ENCODE measurements at places on chromosomes 2 and 18. TPM values are rescaled to one million over a fixed set of nuclear protein-coding genes. Genes with fewer than 3 reads are reported as not detected.

- no peak for DNase-seq
Observed at GRCh38 chr2:238434846-238435751, 8.4 kb downstream of the ASB1 start.

GRCh38 chr18:40607542-40608148, 1347.4 kb upstream of the PIK3C3 start:
- DNase-seq: no peak

- DNase-seq: no peak
Observed at GRCh38 chr18:61741881-61742454, 150.8 kb downstream of the RNF152 start.

DNA sequence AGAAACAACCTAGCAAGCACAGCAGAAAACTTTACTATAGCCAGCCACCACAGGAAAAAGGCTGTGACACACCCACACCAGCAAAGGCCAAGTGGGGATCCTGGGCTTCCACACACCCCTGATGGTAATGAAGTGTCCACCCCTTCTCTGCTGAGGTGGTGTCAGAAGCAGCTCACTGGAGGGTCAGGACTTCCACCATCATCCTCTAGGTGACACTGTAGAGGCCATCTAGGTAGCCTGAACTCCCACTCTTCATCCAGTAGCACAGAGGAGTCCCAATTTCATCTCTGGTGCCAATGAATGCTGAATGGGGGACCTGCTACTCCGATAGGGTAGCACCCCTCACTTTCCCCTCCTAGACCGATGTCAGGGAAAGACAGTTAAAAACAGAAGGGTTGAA, 1544.4 kb downstream of the LRP1B start:
- no peak for DNase-seq

GRCh38 chr2:182280118-182280517, 146.7 kb downstream of the PDE1A start:
- no peak for DNase-seq

GRCh38 chr2:24435391-24436316, 55.4 kb upstream of the NCOA1 start:
- peak; percentile 25 for DNase-seq

DNA sequence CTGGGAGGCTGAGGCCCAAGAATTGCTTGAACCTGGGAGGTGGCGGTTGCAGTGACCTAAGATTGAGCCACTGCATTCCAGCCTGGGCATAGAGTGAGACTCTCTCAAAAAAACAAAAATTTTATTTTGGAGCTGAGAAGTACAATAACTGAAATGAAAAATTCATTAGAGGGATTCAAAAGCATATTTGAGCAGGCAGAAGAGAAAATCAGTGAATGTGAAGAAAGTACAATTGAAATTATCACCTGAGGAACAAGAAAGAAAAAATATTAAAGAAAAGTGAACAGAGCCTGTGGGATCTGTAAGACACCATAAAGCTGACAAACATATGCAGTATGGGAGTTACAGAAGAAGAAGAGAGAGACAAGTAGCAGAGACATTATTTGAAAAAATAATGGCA, 137.1 kb downstream of the RAB3GAP1 start:
- DNase-seq: no peak

DNA sequence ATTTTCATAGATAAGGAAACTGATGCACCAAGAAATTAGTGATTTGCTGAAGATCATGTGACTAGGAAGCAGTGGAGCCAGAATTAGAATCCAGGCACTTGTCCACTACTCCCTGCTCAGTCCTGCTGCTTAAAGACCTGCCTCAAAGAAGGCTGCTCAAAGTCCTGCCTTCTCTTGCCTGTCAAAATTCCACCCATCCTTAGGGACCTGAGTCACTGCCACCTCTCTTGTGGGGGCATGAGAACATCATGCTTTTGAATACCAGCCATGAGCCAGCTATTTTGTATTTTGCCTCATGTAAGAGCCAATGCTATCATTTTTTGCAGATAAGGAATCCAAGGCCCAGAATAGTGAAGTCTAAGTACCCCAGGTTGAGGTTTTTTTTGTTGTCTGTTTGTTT, 47.1 kb downstream of the DDX1 start:
- DNase-seq: no peak

GRCh38 chr18:64219517-64219916, 70.6 kb upstream of the LINC00305 start:
- DNase-seq: no peak

DNA sequence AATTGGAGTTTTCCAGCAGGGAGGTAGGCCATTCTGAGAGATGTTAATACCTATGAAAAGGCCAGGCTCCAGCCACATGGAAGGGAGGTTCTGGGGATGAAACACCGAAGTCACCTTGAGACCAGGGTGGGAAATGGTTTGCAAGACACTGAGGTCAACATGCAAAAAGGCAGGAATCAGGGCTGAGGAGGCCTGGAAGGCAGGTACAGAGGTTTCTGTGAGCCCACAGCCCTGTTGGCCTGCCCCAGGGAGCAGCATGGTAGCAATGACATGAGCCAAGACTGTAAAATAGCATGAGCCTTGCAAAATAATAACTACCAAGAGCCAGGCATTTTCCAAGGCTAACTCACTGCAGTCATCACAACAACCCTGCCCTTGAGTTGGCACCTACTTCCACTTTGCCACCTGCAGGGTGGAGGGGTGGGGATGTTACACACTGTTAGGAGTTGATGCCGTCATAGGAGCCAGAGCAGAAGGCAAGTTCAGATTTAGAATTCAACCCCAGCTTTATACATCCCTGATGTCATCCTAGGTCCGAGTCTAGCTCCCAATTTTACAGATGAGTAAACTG, 61.3 kb downstream of the ZBTB7C start:
- no peak for DNase-seq

DNA sequence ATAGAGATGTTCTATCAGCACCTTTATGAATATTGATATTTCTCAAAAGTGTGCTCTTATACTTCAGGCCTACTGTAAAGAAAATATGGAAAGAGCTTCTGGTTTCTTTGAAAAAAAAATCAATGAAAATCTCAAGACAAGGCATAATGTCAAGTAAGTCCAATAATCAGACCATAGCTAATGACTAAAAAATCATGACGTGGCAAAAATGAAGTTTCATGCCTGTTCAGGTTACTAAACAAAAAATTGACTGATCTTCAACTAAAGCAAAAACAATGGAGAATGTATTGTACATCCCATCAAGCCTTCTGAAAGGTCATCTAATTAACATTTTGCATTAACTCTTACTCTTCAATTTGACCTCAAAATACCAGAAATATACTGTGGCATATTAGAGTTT, 824.4 kb downstream of the EPHA4 start:
- DNase-seq: no peak

- no peak for DNase-seq
Observed at GRCh38 chr2:28644760-28645159, 106.9 kb upstream of the PPP1CB start.

DNA sequence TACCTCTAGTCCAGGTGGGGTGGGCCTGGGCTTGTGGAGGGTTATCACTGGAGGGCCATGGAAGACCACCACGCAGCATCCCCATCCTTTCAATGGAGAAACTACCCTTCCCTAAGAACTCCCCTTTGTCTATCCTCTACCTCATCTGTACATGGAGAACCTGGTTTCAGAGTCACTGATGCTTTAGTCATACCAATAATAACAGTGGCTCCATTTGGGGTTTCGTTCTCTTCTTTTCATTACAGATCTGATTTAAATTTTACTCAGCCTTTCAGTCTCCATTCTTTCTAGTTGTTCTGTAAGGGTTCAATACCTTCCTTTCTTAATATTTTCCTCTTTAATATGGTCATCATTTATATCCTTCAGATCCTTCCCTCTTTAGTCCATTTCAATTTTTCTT, 54.6 kb upstream of the ZFP36L2 start:
- no peak for DNase-seq

DNA sequence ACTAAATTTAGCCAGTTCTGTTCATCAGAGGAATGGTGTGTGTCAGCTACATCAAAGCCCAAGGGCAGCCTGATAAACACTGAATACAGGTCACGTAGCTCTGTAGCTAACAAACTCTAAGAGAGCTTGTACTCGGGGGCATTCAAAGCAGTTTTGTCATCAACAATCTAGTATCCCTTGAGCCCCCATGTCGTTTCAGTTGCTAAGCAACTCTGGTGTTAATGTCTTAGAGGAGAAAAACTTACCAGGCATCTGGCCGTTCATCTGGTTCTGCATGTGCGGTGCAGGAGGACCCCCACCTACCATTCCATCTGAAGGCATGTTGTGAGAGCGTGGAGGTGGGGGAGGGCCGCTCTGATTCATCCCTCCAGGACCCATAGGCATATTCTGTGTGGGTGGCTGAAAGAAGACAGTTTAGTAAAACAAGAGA, 33.1 kb downstream of the SS18 start:
- DNase-seq: no peak

- peak; percentile 67 for DNase-seq
Observed at GRCh38 chr18:6414723-6415417, at the start of gene L3MBTL4. TSS of gene L3MBTL4 (minus strand) at chr18:6414911. CDS start at chr18:6311625, 103,286 bp downstream.

DNA sequence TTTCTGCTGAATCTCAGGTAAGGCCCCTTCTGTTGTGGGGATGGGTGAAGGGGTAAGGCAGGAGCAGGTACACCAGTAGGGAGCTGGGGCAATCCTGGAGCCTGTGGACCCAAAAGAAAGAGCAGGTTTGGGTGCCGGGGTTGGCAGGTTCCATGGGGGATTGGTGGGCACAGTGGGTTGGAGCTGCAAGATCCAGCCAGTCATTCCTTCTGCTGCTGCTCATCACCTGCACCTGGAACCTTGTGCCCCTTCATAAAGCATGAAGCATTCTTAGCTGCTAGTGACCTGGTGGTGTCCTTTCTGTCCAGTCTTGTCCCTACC, 24.9 kb downstream of the FHOD3 start:
- no peak for DNase-seq

- no peak for DNase-seq
Observed at GRCh38 chr18:70688286-70688685, 399.4 kb downstream of the SOCS6 start.

- DNase-seq: no peak
Observed at GRCh38 chr2:205188239-205189138, 493.8 kb upstream of the NRP2 start.

- no peak for DNase-seq
Observed at GRCh38 chr18:31154181-31154580, 8.5 kb downstream of the DSC1 start.

DNA sequence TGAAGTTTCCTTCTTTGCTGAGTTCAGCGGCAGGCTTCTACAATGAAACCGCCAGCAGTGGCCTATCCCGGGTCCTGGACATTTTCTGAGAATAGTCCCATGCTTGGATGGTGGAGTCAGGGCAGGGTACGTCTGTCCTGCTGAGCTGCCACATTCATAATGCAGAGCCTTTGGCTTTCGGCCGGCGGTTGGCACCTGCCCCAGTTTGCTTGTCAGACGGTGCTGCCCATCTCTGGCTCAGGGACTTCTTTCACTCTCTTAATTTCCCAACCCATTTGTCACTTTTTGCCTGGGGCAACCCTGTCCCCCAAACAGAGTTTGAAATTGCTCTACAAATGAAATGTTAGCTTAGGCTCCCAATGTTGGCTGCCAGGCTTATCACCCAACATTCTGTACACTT, 57.2 kb downstream of the SOX11 start:
- no peak for DNase-seq

DNA sequence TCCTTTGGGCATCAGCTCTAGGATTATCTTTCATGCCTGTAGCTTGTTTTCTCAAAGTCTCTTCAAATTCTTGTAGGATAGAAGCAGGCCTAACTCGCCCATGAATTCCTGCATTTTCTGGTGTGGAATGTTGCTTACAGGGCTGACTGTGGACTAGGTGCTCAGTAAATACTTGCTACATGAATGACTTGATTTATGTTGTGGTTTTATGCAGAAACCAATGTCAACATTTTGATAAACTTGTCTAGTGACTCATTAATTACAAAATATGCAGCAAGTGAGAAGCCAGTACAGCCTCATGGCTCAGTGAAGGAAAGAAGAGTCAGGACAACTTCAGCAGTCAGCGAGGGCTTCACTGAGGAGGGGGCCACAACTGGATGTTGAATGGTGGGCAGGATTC, 110.6 kb upstream of the SIX2 start:
- no peak for DNase-seq

DNA sequence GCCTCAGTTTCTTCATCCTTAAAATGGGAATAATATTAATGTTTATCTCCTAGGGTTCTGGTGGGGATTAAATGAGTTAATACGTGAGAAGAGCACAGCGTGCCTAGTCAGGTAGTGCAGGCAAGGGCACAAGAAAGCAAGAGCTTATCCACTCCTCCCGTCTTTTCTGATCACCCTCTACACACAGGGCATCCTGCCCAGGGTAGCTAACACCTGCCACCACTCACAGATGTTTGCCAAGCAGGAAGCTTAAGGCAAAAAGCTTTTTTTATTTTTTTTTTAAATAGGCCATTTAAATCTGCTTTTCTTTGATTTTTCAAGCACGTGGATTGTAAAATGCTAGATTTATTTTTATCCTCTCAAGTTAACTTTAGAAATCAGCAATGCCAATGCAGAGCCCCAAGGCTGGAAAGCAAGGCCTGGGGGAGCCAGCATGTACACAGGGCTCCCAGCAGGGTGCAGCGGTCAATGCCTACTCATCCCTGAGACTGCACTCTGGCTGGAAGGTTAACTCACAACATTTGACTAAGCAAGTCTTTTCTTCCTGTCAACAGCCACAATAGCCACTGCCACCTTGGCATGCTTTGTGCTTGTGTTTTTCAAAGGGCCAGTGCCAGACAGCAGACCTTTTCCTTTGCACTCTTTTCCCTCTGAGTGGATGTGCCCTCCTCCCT, 86.5 kb upstream of the ACAA2 start:
- DNase-seq: no peak

DNA sequence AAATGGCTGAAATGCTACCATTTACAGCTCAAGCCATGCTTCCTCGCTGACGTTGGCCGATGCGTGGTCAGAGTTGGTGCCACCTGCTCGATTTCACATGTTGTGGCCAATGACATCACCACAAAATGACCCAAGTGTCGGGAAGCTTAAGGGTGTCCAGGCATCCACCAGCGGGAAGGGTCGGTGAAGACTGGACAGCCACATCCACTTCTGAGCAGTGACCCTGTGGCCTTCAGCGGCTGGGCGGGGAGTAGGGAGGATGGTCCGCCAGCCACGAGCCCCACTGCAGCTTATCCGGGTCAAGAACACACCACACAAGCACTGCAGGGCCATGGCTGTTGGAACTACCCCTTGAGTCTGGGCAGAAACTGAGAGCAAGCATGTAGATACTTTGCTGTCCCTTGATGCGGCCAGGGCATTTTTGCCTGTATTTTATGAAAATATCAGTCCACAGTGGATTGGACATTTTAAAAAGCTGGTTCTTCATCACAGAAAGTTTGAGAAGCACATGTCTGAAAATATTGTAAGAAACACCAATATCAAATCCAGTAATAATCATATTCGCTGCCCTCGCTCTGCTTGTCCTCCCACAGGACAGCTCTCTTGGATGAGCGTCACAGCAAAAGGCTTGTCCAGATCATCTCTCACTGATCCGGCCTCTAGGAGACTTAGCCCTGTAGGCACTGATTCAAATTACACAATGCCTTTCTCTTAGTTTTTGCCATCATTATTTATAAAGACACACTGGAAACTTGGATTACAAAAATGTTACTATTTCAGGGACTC, 174.0 kb downstream of the TWIST2 start:
- DNase-seq: no peak

Gene GREB1L
- 25.5 TPM for total RNA-seq

Gene STPG4
- not detected for total RNA-seq

Gene STAT4
- total RNA-seq: 2.4 TPM

Gene AQP4
- 0.51 TPM for total RNA-seq

Gene STEAP3
- 0.94 TPM for total RNA-seq

Gene RGPD3
- 0.09 TPM for total RNA-seq

Gene DLX2
- 9.7 TPM for total RNA-seq

Gene ZBTB7C
- total RNA-seq: 9.1 TPM
